ENCODE measurements at places on chromosomes 12 and 14.
A peak's percentile ranks its signal among the peaks of the same experiment; 100 is the strongest.

DNA sequence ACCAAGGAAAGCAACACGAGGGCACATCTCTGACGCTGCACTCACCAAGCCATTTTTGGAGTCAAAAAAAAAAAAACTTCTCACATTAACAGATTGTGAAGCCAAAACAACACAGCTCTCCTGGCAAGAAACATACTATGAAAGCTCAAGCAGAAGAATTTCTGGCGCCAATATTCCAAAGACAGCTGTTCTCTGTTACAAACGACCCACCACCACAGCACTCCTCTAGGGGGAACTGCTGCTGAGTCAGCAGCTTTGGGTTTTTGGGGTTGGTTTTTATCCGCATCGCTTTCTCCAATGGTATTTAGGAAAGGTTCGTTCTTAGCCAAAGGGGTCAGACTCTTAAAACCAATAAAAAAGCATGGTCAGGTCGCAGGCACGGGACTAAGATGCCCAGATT, 379.4 kb downstream of the RPS29 start:
- DNase-seq = no peak

DNA sequence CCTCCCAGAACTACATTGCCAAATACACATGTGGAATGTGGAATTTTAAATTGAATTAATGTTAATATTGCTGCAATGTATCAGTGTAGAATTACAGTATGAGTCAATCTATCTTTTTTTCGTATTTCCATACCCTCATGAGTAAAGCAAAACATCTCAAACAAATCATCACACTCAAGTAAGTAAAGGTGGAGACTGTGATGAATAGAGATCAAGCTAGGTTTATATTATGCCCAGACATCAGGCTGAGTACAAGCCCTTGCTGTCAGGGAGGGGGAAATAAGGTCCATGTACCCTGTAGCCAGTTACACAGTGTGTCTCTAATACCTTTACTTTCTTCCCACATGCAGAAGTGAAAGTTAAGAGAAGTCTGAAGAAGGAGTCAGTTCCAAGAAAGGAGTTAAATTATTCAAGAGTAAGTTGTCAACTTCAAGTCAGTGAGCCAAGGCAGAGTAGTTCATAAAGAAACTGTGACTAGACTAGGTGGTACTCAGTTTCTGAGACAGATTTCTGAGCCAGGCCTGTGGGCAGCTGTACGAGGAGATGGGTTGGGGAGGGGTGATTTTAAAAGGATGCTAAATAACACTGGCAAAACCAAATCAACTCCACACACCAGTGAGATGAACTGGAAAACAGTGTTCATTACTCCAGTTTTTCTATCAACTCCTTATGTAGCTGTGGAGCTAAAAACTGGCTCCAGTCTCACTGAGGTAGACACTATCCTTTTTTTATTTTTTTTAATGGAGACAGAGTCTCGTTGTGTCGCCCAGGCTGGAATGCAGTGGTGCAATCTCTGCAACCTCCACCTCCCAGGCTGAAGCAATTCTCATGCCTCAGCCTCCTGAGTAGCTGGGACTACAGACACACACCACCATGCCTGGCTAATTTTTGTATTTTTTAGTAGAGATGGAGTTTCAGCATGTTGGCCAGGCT, 23.8 kb upstream of the STK38L start:
- DNase-seq = peak; percentile 18

GRCh38 chr12:95262808-95263207, 45.2 kb downstream of the VEZT start:
- no peak for DNase-seq

DNA sequence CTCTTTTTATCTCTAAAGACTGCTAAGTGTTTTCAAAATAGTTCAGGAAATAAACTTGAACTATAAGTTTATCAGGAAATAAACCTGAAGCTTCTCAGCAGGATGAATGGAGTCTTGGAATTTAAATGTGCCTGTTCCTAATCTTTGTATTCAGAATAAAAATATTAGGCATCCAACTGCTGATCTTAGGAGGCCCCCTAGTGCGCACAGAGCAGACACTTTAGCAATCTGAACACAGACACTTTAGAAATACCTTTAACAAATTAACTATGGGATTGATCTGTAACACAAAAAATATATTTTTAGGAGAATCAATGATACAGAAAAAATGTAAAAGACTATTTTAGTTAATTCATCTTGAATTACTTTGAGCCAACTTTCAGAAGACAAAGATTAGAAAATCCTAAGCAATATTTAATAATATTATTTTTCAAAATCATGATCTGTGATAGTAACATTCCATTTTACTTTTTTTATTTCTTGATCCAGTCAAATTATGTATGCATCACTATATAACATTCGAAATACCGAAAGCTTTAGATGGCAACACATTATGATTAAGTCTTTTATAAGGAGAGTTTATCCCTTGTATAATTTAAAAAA, 80.9 kb downstream of the SLC41A2 start:
- DNase-seq = peak; percentile 35

DNA sequence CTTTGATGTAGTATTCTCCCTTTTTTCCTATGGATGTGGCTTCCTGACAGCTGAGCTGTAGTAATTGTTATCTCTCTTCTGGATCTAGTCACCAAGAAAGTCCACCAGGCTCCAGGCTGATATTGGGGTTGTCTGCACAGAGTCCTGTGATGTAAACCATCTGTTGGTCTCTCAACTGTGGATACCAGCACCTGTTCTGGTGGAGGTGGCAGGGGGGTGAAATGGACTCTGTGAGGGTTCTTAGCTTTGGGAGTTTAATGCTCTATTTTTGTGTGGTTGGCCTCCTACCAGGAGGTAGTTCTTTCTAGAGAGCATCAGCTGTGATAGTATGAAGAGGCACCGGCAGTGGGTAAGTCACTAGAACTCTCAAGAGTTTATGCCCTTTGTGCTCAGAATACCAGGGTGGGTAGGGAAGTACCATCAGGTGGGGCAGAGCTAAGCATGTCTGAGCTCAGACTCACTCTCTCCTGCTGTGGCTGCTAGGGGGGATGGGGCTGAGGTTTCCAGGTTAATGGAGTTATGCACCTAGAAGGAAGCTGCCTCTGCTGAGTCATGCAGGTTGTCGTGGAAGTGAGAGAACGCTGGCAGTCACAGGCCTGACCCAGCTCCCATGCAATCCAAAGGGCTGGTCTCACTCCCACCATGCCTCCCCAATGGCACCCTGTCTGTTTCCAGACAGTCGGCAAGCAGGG, 3.0 kb upstream of the TAS2R14 start:
- DNase-seq = no peak

DNA sequence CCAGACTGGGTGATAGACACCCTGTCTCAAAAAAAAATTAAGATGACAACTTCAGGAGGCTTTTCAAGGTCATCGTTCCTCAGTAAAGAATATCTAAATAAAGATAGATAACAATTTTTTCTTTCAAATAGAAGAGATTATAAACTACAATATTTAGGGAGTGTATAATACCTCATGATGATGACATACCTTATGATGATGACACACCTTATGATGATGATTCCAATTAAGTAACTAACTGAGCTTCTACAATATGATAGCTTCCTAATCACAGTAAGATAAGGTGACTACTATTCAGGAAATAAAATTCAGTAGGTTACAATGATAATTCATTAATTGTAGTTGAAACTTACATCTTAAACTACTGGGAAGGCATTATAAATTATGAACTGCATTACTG, 40.4 kb downstream of the KITLG start:
- no peak for DNase-seq

DNA sequence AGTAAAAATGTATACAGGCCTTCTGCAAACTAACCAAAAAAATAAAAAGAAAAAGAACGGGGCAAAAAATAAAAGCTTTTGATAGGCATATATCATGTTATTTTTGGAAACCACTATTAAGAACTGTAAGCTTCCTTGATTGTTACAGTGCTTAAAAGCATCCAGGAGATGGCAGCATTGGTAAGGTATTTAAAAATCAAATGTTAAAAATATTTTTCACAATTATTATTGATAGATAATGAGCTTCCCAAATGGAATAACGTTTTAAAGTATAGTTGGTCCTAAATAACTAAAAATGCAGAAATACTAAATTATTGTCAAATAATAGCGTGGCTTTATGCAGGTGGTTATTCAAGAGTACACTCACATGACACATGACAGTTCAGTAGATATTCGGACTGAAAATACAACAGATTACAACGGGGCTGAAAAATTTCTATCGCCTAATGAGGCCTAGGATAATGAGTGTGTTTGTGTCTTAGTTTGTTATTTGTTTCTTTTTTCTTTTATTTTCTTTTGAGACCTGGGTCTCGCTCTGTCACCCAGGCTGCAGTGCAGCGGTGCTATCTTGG, 127.2 kb upstream of the ATF7IP start:
- peak; percentile 31 for DNase-seq

DNA sequence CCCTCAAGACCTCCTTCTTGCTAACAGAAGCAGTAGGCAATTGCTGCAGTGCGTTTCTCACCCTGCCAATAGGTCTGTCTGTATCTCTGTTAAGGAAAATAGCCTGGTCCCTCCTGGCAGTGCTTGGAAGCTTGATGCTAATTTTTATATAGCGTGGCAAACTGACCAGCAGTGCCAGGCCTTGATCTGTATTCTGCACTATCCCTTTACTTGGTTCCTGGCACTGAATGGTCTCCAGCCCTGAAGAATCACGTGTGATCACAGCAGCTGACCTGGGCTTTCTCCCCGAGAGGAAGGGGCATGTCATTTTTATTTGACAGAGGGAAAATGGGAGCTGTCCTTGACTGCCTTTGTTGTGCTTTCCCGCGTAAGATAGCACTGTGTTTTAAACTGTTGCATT, 48.7 kb upstream of the TRAF3 start:
- DNase-seq = no peak

DNA sequence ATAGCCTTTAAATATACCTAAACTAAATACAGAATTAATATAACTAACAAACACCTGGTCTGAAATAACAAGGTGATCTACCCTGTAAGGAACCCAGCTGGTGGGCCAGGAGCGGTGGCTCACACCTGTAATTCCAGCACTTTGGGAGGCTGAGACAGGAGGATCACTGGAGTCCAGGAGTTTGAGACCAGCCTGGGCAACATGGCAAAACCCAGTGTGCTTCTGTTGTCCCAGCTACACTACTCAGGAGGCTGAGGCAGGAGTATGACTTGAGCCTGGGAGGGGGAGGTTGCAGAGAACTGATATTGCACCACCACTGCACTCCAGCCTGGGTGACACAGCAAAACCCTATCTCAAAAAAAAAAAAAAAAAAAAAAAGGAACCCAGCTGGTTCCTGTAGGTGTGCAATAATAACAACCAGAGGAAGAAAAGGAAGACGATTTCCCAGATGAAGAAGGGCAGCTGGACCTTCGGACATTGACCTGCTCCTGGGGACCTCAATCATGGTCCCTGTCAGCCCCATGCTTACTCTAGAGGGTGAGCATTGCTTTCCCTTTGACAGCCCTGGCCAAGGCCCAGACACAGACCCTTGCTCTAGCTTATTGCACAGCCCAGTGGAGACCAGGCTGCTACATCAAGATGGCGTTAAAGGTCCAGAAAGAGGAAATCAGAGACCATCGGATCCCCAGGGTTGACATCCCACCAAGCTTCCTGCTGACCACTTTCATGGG, 5.4 kb downstream of the FOS start:
- DNase-seq = peak; percentile 31

DNA sequence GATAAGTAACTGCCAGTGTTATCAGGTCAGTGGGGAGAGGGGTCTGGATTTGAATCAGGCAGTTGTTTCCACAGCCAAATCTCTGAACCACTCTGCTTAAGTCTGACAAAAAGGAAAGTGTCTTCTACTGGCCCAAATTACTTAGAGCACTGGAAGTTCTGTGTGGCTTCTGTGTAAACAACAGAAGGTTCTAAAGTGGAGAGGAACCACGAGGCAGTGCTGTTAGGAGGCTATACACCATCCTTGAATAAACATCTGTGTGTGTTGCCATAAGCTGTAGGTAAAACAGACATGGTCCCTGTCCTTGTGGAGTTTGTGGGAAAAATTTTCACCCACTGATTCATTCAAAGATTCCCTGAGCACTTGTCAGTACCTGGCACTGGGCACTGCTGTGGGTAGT, 50.0 kb downstream of the GALNT4 start:
- DNase-seq = no peak

GRCh38 chr14:61372842-61373555, 51.6 kb downstream of the PRKCH start:
- DNase-seq = no peak

DNA sequence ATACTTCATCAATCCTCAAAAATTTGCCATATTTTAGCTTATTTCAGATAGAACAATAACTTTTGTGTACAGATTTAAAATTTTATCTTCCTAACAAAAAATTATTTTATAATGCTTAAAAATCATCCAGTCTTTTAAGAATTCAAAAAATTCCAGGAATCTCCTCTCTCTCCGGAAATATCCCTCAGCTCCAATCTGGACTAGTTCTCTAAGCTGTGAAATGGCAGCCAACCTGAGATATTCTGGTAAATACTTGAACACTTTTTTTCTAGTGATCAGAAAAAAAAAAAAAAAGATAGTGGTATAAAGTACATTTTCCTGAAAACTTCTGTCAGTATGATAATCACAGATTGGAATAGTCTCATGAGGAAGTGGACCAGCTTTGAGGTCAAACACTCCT, 57.6 kb downstream of the SSPN start:
- DNase-seq = no peak

GRCh38 chr12:96249196-96250118, 55.3 kb downstream of the ELK3 start:
- DNase-seq = no peak

GRCh38 chr12:47863467-47863866, 41.3 kb downstream of the VDR start:
- no peak for DNase-seq

DNA sequence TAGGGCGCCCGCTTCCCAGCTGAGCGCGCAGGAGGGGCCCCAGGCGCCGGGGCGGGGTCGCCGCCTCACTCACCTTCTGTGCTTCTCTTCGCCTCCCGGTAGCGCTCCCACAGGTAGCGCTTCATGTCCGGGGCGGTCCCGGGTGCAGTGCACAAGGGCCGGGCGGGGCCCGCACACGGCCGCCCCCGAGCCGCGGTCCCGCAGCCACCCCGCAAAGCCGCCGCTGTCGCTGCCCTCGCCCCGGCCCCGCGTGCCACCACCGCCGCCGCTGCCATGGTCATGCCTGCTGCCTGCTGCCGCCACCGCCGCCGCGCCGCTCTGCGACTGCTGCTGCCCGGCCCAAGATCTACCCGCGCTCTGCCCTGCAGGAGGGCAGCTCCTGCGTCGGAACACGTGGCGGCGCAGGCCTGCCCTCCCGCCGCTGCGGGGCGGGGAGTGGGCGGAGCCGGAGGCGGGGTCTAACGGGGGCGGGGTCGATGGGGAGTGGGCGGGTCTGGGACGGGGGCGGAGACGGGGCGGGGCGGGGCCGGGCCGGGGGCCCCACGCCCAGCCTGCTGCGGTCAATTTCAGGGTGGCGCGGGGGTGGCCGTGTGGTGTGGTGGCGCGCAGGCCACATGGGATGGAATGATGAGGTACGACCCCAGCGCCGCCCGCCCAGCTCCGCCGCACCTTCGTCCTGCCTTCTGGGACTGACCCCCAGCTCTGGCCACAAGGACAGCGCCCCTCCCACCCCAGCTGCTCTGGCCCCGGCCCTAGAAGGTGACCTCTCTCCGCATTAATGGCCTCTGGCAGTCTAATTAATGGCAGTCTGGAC, at the start of gene NT5DC3:
NT5DC3 (minus strand) TSS at position 359 of the 814 bp plus-strand sequence; CDS start at position 281, 78 bp downstream.
- peak; percentile 83 for DNase-seq

GRCh38 chr14:105527826-105528585, 1.6 kb downstream of the TMEM121 start:
- peak; percentile 79 for DNase-seq
